HTR-8/SVneo (cell line): ENCODE measurements at places on chromosomes 12 and 14.
A peak's percentile ranks its signal among the peaks of the same experiment; 100 is the strongest.

DNA sequence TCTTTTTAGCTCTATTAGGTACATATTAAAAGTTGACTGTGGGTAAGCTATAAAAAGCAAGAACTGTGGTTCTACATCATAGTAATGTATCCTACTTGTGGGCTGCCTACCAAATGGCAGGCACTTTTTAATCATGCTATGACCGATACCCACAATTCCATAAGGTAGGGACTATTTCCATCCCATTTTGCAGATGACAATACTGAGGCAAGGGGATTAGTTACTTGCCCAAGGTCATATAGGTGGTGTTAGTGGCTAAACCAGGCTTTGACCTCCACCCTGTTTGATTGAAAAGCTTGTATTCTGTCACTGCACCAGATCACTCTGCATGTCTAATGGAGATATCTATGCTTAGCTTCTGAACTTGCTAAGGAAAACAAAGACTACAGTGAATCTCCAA lies 151.9 kb downstream of the SSPN start:
- DNase-seq, result no peak

DNA sequence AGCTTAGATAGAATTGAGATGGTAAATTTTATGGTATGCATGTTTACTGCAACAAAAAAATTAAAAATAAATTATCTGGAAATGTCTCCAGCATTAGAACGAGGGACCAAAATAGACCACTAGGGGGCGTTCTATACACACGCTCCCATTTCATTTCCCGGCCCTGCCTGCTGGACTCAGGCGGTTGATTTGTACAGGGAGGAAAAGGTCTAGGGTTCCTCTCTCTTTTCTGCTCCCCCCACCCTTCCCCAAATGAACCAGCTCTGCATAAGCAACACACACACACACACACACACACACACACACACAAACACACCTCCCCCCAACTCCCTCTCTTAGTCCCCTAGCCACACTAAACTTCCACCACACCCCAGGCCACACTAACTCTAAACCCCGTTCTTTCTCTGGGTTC lies 7.8 kb upstream of the DTX1 start:
- DNase-seq, result peak; percentile 77

GRCh38 chr12:90690120-90690519 lies 264.9 kb downstream of the CCER1 start:
- no peak for DNase-seq

DNA sequence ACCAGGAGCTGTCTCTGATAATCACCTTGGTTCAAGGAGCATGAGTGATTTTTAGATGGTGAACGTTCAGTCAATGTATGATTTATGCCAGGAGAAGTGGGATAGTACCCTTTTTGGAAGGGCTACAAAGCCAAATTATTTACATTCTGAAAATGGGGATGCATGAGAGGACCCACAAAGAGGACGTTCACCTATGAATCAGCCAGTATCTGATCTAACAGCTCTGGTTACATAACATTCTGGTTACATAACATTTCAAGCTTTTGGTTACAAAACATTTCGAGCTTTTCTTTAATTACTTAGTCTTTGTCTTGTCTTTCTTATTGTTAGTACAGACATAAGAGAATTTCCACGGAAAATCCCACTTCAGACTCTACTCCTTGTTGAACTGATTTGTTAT lies 68.8 kb downstream of the SLCO1A2 start:
- DNase-seq, result no peak

- DNase-seq, result peak; percentile 60
Measured at GRCh38 chr14:69043596-69044260, 64.6 kb upstream of the ACTN1 start.

GRCh38 chr12:49622501-49623141 lies 740 bp upstream of the PRPF40B start:
- peak; percentile 24 for DNase-seq

DNA sequence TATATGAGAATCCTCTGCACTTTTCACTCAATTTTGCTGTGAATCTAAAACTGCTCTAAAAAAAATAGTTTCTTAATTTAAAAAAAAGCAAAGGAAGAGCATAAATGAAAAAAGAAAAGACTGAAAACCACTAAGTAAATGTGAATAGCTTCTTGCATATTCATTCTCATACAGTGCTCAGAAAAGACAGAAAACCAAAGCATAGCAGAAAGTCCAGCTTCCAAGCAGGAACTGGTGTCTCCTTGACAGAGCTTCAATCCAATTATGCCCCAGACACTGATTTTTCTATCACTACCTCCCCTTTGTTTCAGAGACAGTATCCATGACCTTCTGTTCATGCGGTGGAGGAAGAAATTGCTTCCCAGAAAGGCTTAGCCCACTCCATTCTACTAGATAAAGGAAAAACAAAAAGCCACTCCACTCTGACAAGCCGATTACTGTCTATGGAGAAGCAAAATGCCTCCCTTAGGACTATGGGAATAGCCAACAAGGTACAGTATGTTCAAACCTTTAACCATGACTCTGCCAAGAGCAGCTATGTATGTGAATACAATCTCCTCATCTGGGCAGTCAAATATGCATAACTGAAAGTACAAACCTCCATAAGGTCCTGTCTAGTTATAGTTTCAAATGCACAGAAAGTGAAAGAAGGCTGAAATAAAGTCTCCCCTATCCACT lies 40.6 kb downstream of the ATF7 start:
- no peak for DNase-seq

- no peak for DNase-seq
Measured at GRCh38 chr12:108768591-108769500, 37.5 kb upstream of the CORO1C start.

GRCh38 chr14:24818058-24818822 lies 184.2 kb upstream of the GZMB start:
- DNase-seq, result no peak

- DNase-seq, result no peak
Measured at GRCh38 chr12:47988073-47989022, 15.9 kb downstream of the COL2A1 start.

DNA sequence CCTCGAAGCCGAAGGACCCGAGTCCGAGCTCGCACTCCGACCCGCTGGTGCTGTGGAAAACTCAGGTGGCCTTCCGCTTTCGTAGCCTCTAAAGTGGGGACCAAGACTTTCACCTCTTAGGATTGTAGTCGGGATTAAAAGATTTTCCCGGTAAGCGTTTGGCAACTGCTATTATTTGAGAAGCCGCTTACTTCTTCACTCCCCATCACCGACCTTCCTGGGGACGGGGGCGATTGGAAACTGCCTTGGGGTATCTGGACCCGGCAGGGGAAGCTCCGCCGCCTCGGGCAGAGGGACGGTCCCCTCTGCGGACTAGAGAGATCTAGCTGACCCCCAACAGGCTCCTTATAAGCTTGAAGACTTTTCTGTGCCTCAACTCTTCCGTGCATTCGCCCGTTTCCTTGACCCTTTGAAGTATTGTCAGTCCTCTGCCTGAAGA lies 659 bp downstream of the TRAFD1 start:
- no peak for DNase-seq

GRCh38 chr14:97594306-97594705 lies 797.1 kb downstream of the VRK1 start:
- no peak for DNase-seq

DNA sequence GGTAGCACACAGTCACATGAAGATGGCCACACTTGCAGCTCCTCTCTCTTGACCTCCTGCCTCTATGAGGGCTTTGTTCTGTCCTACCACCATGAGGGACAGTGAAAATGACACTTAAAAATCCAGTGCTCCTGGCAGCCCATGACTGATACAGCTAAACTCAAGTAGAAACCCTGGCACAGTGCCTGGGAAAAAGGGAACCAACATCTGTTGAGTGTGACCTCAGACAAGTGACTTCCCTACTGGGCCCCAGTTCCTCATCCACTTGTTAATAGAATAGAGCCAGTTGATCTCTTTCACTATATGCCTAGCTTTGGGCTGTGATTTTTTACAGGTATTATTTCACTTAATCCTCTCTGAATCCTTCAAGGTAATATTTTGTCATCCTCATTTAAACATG lies 4.8 kb downstream of the GUCY2C start:
- no peak for DNase-seq

GRCh38 chr12:106150555-106150954 lies 11.8 kb upstream of the NUAK1 start:
- DNase-seq, result no peak

DNA sequence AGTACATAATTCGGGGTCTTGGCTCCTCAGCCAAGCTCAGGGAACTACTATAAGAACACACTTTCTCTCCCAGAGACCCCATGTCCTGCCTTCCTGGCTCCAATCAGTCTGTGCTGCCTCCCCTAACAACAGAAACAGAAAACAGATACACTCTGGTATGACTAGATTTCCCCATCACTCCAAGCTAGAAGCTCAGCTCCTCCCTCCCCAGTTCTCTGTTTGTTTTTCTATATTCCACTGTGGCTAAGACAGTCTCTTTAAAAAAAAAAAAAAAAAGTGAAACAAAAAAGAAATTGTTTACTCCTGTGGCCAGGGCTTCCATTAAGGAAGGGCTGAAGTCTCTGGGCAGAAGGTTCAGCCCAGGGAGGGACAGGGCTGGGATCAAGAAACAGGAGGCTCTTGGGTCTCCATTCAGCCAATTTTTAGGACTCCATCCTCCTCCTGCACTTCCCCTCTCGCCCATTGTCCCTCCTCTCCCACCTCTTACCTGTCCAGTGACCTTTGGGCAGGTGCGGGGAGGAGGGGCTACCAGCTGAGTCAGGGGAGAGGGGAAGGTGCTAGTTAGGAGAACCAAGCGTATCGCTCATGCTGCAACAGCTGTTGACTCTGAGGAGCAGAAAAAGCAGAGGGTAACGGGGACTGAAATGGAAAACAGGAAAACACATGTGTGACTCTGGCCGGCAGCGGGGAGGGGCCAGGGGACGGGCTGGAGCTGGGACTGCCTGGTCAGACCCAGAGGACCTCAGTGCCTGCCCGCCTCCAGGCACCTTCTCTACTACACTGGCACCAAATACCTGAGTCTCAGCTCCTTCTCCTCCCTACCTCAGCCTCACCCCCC lies 4.1 kb upstream of the SLC7A7 start:
- DNase-seq, result no peak

DNA sequence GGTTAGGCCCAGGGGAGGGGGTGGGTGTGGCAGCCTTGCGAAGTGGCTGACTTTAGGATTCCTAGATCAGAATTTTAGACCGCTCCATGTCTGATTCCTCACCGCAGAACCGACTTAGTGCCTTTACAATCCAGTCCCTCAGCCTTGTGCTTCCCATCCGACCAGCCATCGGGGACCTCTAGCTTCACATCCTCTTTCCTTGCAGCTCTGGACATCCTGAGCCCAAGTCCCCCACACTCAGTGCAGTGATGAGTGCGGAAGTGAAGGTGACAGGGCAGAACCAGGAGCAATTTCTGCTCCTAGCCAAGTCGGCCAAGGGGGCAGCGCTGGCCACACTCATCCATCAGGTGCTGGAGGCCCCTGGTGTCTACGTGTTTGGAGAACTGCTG lies 557 bp downstream of the COPS7A start:
- peak; percentile 38 for DNase-seq

GRCh38 chr12:40202095-40203059 lies 22.4 kb upstream of the LRRK2 start:
- no peak for DNase-seq

DNA sequence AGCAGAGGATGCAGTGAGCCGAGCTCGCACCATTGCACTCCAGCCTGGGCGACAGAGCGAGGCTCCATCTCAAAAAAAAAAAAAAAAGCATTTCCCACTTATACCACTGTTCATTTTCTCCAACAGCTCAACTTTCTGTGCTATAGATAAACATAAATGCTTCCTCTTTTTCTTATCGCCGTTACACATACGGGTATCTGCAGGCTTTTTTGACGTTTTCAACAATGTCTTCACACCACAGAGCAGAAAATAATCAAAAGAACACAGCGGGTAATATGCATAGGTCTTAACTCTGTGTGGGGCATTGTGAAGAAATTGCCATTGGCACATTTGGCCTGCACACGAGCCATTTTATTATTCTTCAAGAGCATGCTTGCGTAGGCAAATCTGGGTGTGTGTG lies 86.4 kb downstream of the CAPZA3 start:
- no peak for DNase-seq

GRCh38 chr12:79375050-79375449 lies 315.7 kb downstream of the PAWR start:
- DNase-seq, result no peak

- no peak for DNase-seq
Measured at GRCh38 chr12:40240779-40241178, 16.0 kb downstream of the LRRK2 start.

GRCh38 chr14:104478656-104479055 lies 100.9 kb upstream of the C14orf180 start:
- DNase-seq, result no peak

DNA sequence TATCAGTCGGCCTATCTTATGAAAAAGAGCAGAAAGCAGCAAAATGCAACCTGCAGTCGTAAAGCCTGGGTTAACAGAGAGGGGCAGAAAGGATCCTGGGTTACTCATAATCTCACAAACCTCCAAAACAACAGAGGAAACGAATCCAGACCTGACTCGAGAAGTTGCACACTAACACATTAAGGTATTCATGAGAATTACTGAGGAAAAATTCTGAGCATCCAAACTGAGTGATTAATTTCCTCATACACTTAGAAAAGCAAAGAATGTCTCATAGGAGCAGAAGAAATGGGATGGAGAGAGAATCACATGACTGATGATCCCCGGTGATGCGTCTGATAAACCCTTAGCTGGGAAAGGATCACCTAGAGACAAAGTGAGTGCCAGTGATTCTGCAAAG lies 272.5 kb downstream of the TMEM132D start:
- no peak for DNase-seq

- peak; percentile 78 for DNase-seq
Measured at GRCh38 chr12:54262403-54262925, 17.5 kb downstream of the CBX5 start.

DNA sequence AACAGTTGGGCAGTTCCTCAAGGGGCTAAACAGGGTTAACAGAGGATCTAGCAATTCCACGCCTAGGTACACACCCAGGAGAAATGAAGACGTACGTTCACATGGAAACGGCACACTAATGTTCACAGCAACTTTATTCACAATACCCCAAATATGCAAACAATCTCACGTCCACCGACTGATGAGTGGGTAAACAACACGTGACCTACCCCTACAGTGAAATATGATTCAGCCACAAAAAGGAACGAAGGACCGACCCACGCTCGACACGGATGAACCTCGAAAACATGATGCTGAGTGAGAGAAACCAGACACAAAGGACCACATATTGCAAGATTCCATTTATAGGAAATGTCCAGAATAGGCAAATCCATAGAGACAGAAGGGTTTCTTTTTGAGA lies 112.7 kb downstream of the NCOR2 start:
- DNase-seq, result no peak

DNA sequence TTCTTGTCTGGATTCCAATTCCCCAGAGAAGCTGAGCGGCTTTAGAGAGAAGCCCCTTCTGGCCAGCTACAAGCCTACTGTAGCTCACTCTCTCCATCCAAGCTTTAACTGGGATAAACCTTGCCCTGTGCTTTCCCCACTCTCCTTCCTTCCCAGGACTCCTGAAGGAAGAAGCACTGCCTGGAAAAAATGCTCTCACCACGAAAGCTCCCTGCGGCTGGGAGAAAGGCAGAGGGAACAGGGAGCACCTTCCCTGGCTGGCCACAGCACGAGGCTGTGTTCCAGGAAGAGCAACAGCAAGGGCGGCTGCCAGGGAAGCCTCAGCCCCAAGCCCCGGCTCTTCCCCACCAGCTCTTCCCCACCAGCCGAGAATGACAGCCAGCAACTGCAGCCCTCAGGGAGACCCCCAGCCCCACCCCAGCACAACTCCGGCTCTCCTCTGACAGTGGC lies 40.8 kb upstream of the PNMA1 start:
- no peak for DNase-seq

- DNase-seq, result no peak
Measured at GRCh38 chr12:121365416-121366062, 13.3 kb upstream of the ANAPC5 start.
